T-helper 1 cell (primary cell): ENCODE measurements at places on chromosomes 5 and 9.

- no peak for DNase-seq
Observed at GRCh38 chr5:10009802-10010201, 239.9 kb downstream of the ATPSCKMT start.

- no peak for DNase-seq
Observed at GRCh38 chr5:157566902-157567489, 8.6 kb downstream of the ADAM19 start.

DNA sequence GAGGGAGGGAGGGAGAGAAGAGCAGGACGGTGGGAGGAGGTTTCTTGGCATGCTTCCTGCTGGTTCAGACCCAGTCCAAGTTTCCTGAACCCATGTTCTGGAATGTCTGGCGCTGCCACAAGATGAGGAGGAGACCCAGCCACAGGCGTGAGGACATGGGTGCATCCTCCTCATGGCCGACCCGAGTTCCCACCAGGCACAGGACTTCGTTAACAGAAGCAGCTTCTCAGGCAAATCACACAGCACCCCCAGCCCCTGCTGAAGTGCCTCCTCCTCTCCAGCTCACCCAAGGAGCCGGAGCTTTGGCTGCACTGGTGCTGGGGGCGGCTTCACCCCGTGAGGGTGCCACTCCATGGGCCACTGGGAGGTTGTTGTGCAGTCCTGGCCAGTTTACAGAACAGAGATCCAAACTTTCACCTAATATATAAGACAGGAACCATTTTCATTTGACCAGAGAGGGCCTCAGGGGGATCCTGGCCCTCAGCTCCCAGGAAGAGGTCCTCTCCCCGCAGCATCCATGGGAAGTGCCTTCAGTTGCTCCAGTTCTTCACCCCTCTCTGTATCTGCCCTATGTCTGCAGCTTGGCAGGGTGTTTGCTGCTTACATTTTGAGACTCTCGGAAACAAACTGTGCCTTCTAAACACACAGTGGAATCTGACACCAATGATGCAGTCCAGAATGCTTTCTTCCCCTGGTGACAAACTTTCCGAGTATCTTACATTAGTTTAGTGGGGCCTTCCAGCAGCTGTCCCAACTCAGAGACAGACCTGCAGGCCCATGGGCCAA, 10.2 kb upstream of the NKD2 start:
- DNase-seq, result no peak

- no peak for DNase-seq
Observed at GRCh38 chr5:14405267-14405666, 176.3 kb upstream of the OTULINL start.

- DNase-seq, result no peak
Observed at GRCh38 chr5:137954131-137954879, 65.0 kb downstream of the PKD2L2 start.

GRCh38 chr5:175467983-175468690, 10.2 kb upstream of the SFXN1 start:
- no peak for DNase-seq

DNA sequence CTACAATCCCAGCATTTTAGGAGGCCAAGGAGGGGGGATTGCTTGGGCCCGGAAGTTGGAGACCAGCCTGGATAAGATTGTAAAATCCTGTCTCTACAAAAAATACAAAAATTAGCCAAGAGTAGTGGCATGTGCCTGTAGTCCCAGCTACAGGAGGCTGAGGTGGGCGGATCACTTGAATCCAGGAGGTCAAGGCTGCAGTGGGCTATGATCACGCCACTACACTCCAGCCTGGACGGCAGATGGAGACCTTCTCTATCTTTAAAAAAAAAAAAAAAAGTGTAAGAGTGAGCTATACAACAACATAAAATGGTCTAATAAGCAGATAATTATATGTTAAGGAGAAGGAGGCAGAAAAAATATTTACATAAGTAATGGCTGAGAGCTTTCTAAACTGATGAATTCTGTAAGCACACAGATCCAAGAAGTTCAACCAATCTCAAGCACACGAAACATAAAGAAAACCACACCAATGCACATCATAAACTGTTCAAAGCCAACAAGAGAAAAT, 23.0 kb downstream of the CDC14B start:
- DNase-seq, result no peak

DNA sequence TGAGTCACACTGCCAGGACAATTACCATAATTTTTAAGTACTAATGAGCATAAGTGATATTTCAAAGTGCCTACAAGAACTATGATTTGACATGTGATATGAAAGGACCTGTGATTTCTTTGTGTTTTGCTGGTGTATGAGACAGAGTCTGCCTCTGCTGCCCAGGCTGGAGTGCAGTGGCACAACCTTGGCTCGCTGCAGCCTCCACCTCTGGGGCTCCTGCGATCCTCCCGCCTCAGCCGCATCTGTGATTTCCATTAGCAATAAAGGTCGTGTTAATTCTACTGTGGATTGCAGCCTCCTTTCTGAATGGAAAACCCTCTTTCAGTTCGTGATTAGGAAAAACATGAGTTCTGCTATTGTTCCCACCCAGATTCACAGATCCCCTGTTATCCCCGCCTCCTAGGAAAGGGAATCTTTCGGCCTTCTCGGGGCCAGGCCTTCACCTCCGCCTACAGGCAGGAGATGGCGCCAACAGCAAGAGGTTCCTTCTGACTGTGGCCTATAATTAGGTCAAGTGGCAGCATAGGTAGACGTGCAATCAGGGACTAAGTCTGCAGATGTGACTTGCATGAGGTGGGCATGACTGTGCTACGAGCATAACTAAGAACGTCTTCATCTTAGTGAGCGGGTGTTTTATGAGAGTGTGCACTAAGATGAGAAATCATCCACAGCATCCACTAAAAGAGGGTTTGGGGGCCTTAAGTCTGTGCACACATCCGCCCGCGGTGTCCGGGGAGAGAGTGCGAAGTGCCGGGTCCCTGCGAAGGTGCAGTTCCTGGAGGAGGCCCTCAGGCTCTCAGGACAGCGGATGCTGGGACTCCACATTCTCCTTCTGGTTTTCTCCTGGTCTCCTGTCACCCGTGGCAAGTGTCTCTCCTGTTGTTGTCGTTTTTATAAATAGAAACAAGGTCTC, 23.1 kb downstream of the TRIM7 start:
- DNase-seq, result peak; percentile 49

GRCh38 chr5:129019401-129019908, 54.2 kb downstream of the SLC27A6 start:
- no peak for DNase-seq

GRCh38 chr5:176938472-176938871, 39.3 kb upstream of the HK3 start:
- no peak for DNase-seq

DNA sequence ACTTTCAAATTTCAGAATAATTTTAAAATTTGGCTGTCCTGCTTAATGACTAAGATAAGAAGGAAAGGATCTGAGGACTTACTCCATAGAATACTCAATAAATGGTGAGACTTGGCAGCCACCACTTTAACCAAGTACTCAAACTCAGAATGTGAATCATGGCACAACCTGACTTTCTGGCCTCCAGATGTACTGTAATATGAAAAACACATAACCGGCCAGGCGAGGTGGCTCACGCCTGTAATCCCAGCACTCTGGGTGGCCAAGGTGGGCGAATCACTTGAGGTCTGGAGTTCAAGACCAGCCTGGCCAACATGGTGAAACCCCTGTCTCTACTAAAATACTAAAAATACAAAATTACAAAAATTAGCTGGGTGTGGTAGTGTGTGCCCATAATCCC, 10.0 kb upstream of the MARCHF6 start:
- DNase-seq, result no peak

DNA sequence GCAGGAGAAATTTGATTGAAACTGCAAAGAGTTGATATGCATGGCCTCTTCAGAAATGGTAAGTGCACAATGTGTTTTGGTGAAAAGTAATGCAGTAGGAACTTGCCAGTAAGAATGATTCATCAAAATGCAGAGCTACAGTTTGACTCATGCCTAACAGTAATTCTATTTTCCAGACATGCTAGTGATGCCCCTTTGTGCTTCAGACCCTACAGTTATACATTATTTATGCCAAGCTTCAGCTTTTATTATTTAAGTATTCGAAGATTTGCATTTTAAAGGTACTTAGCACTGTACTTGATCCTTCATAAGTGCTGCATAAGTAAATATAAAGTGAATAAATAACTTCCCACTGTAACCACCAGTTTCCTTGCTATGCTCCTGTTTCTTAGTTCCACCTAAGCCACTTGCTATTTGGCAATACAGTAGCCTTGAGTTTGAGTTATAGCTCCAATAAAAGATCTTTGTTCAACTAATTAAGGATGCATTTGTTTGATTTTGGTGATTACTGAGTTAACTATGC, 3.6 kb upstream of the SPATA31E1 start:
- DNase-seq, result no peak

DNA sequence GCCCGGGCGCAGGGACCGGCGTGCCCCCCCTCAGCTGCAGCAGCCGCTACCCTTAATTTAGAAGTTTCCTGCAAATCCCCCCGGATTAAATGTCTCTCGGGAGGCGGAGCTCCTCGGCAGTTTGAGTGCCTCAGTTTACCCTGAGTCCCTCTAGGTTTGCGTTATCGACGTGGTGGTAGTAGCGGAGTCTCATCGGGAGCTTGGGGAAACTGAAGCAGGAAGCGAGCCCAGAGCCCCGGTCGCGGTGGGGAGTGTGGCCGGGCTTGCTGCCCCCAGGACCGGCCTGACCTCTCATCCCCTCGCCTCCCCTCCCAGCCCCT, 529 bp upstream of the TPM2 start:
- DNase-seq, result no peak

DNA sequence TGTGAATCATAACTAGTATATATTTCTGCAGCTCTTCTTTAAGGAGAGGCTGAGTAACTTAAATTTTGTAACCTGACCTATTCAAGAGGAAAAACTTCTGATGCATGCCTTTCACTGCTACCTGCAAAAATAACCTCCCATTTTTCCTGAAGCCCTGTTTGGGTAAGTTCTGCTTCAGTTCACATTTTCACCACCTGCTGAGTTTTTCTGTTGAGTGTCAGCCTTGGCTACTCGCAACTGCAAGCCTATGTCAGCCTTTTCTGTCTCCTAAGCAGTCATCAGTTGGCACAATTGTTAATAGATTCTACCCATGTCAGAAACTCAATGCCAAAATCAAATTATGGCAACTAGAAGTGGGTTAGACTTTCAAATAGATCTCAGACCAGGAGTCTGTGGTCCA, 8.2 kb upstream of the TNFAIP8 start:
- no peak for DNase-seq

DNA sequence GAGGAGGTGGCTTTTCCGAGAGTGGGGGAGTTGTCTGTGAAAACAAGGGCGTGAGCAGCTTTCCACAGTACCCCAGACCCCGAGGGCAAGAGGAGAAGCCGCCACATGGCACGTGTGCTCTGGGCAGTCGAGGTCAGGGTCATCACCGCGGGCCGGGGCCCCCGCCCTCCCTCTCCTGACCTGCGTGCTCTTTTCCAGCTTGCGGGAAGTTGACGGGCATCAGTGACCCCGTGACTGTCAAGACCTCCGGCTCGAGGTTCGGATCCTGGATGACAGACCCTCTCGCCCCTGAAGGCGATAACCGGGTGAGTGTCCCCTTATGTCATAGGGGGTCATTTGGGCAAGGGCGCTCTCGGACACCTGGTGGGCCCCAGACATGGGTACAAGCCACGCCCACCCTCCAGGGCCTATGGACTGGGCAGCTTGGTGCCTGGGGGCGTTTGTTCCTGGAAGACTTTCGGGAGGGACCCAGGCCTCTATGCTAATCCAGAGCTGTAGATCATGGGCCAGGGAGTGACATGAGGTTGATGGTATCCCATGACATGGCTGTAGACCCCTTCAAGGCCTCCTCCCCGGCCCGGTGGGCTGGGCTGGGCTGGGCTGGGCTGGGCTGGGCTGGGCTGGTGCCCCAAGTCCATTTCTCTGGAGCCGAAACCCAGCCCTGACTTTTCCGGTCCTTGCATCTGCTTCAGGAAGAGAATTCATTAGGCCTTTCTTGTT, 19.2 kb downstream of the OLFM1 start:
- DNase-seq, result no peak

DNA sequence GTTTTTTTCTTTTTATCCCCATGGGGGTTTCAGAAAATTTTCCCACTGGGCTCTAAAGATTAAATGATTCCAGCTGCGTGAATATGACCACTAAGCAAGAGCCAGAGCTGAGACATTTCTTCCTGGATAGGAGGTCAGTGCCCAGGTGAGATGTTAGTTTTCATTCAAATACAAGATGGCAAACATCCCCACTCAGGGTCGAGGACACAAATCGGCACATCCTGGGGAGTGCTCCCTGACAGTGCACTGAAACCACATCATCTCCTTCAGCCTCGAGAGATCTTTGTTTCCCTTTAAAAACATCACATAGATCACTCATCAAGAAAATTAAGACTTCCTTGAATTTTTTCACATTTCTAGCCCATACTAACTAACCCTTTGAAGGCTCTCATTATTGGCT, 273.2 kb upstream of the PANK3 start:
- no peak for DNase-seq

GRCh38 chr5:168890816-168891812, 311.9 kb upstream of the PANK3 start:
- no peak for DNase-seq

DNA sequence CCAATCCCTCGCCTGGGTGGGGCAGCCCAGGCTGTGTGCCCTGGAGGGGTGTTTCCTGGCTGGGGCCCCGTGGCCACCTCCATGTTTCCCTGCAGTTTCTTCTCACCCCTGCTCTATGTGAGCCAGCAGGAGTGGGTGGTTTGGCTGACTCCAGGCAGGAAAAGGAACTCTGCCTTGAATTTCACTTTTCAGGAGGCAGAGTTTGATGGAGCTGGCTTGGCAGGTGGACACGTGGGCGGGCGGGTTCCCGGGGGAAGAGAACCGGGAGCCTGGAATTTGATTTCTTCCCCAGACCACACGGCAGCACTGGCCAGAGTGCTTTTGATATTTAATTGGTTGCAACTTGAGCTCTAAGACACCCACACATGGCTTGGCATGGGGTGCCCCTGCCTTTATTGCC, 119.8 kb upstream of the PANK3 start:
- no peak for DNase-seq

DNA sequence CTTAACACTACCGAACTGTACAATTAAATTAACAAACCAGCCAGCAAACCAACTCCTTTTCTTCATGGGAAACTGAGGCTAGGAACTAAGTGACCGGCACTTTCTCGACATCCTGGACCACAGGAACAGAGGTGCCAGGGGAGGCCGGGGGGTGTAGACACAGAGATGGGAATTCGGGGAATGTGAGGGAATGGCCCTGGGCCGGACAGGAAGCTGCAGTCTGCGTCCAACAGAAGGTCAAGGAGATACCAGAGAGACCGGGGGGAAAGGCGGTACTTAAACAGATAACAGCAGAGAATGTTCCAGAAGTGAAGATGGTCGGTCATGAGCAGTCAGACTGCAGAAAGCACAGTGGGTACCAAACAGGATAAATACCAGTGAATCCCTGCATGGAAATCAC, 40.3 kb downstream of the DBH start:
- no peak for DNase-seq

- DNase-seq, result no peak
Observed at GRCh38 chr9:110895147-110895905, 142.9 kb downstream of the LPAR1 start.

GRCh38 chr9:93456504-93456903, 3.1 kb upstream of the FAM120AOS start:
- no peak for DNase-seq

GRCh38 chr9:30301271-30301963, 2083.0 kb upstream of the ACO1 start:
- DNase-seq, result no peak

- no peak for DNase-seq
Observed at GRCh38 chr5:10149911-10150310, 99.8 kb downstream of the ATPSCKMT start.
